ENCODE measurements at places on chromosomes 2 and 18.

- DNase-seq, result no peak
These were observed 37.2 kb downstream of the CLASP1 start for GRCh38 chr2:121611730-121612705.

GRCh38 chr2:182015334-182016109 lies 29.9 kb downstream of the PPP1R1C start:
- DNase-seq, result peak; percentile 21

DNA sequence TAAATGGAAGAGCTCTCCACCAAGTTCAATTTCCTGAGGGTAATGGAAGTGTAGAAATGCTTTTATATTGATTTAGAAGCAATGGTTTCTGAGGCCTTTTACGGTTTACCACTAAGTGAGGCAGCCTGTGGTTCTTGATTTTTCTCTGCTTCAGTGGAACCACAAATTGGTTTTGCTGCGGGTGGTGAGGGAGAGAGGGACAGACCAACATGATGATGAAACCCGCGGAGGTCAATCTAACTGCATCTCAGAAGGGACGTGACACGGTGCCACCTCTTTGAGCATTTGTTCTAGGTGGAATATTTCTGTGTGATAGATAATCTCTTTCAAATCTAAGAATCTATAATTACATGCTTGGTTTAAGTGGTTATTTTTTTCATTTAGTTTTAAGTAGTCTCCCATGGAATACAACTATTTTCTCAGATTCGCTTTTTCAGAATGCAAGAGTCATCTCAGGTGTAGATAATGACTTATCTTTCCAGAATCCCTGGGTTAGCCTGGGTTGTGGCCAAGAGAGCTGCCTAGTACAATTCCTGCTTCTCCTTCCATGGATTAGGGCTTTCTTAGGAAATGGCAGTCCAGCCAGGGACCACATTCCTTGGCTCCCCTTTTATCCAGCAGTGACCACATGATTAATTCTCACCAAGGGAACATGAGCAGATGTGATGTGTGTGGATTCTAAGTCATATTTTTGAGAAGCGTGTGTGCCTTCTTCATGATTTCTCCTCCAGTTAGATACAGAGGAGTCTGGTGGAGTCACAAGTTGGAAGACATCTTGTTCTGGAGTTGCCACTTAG lies 52.5 kb downstream of the KCNE4 start:
- peak; percentile 10 for DNase-seq

DNA sequence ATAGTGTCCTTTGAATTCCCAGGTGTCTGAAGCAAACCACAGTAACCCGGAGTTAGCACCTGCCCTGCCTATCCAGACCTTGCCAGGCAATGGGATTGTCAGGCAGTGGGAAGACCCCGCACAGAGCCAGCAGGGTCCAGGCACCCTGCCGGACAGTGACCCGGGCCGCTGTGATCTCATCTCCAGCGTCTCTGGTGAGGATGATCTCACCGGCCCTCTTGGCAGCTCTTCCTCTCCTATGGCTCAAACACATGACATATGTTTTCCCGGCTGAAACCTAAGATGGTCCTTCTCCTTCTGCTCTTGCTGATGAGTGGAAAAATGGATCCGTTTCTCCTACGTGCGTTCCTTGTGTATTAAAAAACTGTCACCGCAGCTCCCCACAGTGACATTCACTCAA lies 75.1 kb downstream of the ACOXL start:
- DNase-seq, result no peak

- no peak for DNase-seq
These were observed 8.8 kb upstream of the DUSP2 start for GRCh38 chr2:96153991-96154431.

GRCh38 chr2:28717339-28717758 lies 34.3 kb upstream of the PPP1CB start:
- peak; percentile 91 for DNase-seq

- DNase-seq, result no peak
These were observed 55.0 kb downstream of the RNF144A start for GRCh38 chr2:6972067-6972710.

DNA sequence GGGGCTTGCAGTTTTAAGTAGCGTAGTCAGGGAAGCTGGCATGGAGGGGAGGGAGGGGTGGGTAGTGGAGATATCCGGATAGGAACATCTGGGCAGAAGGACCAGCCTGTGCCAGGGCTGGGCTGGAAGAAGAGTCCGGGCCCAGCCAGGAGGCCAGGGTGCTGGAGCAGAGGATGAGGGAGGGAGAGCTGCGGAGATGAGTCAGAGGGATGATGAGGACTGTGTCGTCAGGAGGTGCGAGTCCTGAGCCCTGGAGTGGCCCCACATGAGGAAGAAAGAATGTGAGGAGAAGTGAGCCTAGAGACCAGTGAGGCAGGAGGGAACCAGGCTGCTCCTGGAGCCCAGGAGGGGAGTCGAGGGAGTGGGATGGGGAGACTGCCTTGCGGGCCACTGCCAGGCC lies 82.4 kb downstream of the CTIF start:
- peak; percentile 88 for DNase-seq

DNA sequence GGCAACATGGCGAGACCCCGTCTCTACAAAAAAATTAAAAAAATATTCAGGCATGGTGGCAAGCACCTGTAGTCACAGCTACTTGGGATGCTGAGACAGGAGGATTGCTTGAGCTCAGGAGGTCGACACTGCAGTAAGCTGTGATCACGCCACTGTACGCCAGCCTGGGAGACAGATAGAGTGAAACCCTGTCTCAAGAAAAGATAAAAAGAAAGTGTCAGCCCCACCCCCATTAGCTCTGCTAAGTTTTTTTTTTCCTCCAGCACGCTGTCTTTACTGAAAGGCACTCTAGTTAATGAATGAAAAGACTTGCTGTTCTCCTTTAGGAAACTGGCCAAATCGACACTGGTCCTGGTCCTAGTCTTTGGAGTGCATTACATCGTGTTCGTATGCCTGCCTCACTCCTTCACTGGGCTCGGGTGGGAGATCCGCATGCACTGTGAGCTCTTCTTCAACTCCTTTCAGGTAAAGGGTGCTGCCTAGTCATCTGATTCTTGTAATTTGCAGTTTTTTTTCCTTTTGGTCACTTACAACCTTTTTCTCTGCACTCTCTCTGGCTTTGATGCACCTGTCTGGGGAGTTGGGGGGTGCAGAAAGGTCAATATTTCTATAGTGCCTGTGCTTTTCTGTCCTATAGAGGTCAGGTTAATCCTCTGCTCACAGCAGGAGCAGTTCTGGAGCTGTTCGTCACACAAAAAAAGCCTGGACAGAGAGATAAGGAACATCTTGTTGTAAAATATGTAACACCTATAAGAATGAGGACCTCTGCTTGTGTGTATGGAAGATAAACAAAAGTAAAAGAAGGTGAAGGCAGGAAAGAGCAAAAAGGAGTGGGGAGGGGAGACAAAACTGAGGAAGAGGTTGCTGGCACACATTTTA lies 82.3 kb downstream of the PTH2R start:
- DNase-seq, result no peak

GRCh38 chr2:65605743-65606058 lies 173.3 kb upstream of the SPRED2 start:
- DNase-seq, result no peak

- DNase-seq, result no peak
These were observed 95.3 kb downstream of the EIPR1 start for GRCh38 chr2:3282056-3282998.

DNA sequence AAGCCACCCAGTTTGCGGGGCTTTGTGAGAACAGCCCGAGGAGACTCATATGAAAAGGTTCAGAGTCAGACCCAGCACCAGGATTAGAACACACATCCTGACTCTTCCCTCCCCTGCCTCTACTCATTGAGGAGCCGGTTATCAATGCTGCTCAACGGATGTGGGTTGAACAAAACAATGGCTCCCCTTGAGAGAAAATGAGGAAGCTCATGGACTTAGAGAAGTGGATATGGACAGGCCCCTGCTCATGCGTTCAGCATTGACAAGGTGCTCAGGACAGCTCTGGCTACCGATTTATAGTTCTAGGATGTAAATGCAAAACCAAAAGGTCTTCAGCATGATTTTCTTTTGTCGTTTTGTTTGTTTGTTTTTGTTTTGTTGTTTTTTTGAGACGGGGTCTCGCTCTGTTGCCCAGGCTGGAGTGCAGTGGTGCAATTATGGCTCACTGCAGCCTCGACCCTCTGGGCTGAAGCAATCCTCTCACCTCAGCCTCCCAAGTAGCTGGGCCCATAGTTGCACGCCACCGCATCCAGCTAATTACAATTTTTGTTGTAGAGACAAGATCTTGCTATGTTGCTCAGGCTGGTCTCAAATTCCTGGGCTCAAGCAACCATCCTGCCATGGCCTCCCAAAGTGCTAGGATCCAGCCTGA lies 32.0 kb upstream of the AGAP1 start:
- no peak for DNase-seq

DNA sequence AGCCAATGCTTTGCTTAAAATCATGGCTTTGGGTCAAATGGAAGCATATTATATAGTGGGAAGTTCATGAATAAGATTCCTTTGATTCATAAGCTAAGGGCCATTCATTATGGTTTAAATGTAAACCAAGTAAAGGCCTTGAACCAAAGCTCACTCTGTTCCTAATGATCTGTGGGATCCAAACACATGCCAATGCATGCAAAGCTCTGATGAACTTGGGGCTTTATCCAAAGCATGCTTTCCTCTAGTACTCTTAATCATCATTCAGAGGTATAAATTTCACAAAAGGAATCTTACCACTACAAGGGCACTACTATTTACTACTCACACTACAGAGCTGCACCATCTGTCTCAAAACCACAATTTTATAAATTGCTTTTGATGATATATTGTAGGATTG lies 102.8 kb upstream of the RBMS1 start:
- DNase-seq, result peak; percentile 27

DNA sequence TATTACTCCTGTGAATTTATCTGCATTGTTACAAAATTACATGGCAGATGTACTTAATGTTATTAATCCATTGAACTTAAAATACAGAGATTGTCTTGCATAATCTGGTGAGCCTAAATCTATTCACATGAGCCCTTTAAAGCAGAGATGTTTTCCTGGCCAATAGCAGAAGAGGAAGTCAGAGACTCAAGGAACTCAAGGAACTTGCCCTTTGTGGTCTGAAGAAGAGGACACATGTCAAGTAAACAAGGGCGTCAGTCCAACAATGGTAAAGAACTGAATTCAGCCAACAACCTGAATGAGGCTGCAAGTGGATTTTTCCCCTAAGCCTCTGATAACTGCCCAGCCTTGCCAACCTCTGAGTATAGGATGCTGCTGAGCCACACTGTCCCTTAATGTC lies 356.3 kb upstream of the PKDCC start:
- DNase-seq, result no peak

GRCh38 chr2:48199070-48199469 lies 292.8 kb upstream of the FBXO11 start:
- no peak for DNase-seq

DNA sequence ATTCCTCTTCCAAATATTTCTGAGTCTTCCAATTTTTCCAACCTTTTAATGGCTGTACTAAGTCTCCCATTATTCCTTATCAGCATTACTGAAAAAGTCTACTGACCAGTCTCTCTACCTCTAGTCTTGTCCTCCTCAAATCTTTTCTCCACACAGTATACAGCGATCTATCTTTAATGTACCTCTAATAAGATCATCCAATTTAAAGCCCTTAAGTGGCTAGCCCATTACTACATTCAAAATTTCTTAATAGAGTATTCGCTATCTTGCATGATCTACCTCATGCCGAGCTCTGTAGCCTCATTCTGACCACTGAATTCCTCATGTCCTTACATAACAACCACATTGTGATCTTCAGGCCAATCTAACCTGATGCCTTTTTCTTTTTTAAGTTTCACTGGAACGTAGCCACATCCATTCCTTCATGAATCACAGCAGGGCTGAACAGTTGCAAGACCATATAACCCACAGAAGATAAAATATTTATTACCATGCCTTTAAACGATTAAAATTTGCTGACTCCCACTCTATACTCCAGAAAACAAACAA lies 57.9 kb downstream of the SLC66A3 start:
- DNase-seq, result peak; percentile 97

GRCh38 chr2:147214914-147215313 lies 629.9 kb upstream of the ACVR2A start:
- peak; percentile 12 for DNase-seq

DNA sequence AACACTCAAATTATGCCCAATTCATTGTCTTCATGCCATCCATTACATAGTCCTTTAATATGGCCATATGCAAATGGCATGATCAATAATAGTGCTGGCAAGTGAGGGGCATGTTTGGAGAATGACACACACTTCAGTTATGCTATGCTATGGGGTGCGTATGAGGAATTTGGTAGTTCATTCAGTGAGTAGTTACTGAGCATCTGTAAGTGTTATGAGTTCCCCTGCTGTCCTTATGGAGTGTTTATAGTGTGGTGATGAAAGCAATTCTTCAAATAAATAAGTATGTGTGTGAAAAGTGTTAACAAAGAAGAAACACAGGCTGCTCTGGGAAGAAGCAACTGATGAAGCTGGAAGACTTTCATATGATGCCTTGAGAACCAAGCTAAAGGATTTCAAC lies 383.7 kb upstream of the SLC14A2 start:
- no peak for DNase-seq

- no peak for DNase-seq
These were observed 12.5 kb downstream of the MARCO start for GRCh38 chr2:118954297-118955060.

DNA sequence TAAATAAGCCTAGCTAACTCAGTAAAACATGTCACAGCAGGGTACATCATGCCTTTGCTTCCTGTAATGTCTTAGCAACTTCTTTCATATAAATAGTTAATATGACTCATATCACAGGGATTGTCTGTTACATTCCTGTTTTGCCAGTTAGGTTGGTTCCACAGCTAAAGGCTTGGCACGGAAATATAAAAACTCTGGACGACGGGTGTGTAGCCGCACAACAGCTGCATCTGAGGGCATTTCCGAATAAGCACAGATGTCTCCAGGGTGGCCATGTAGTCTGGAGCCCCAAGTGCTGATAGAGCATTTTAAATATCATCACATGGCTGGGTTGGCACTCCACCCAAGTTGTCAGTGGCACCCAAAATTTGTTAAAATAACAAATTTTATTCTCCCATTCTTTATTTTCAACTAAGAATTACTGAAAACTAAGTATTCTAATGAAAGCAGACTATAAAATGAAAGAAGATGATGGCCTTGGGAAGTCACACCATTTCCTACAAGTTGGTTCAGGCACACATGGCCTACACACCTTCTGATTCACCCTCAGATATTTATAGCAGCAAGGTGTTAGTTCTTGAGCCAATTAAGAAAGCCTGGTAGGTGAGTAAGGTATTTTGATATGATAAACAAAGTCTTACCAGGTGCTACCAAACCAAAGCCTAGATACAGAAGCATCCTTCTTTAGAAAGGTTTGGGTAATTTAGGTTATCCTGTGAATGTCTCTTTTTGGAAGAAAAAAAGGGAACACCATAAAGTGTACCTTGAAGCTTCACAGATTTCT lies 61.8 kb upstream of the STK17B start:
- DNase-seq, result peak; percentile 79

Measured in amniotic epithelial cell (primary cell).